ENCODE measurements at places on chromosomes 3 and 15.

DNA sequence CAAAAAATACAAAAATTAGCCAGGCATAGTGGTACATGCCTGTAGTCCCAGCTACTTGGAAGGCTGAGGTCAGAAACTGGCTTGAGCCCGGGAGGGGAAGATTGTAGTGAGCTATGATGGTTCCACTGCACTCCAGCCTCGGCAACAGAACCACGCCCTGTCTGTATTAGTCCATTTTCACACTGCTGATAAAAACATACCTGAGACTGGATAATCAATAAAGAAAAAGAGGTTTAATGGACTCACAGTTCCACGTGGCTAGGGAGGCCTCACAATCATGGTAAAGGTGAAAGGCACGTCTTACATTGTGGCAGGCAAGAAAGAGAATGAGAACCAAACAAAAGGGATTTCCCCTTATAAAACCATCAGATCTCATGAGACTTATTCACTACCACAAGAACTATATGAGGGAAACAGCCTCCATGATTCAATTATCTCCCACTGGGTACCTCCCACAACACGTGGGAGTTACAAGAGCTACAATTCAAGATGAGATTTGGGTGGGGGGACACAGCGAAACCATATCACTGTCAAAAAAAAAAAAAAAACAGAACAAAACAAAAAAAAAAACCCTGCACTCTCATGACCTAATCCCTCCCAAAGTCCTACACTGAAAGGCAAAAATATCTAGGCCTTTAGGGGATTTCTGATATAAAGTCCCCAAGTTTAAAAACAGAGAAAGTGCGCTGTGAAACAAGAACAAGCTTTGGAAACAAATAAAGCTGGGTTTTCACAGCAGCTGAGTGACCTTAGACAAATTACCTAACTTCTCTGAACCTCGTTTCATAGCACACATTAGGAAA, 224.7 kb downstream of the IGSF11 start:
- no peak for DNase-seq

DNA sequence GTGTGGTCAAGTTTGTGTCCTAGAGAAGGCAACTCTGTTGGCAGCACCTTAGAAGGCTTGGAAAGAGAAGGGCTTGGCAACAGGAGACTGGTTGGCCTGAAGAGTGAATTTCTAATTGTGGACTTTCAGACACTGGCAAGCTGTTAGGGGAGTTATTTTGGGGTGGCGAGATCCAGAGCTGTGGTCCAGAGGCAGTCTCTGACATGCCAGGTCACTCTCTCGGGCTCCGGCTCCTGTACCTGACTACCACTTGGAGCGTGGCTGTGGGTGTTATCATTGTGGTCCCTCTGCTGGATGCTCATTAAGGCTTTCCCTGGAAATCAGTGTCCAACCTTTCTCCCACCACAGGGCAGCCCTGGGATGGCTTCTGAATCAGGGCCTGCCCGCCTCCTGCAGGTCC, 209.0 kb downstream of the SLCO3A1 start:
- no peak for DNase-seq

GRCh38 chr15:87959662-87960061, 296.9 kb downstream of the NTRK3 start:
- no peak for DNase-seq

DNA sequence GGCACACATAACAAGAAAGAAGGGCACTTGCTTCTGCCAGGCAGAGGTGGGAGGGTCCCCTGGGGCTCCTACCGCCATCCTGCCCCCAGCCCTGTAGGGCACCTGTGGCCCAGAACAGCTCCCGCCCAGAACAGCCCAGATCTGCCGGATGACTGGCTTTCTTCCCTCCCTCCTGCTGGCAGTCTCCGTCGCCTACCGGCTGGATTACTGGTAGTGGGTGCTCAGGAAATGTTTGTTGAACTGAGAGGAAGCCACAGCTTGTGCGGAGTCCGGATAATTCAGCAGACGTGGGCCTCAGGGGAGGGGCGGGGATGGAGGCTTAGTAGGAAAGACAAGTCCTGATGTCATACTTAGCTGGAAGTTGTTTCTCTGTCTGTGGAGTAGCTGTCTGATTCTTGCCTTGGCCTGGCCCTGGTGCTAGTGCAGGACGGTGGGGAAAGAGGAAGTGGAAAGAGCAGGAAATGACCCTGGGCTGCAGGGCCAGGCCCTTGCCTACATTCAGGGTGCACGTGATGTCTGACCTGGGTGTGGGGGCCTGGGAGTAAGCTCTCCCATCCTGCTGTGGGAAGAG, 6.7 kb downstream of the CCDC9B start:
- no peak for DNase-seq

DNA sequence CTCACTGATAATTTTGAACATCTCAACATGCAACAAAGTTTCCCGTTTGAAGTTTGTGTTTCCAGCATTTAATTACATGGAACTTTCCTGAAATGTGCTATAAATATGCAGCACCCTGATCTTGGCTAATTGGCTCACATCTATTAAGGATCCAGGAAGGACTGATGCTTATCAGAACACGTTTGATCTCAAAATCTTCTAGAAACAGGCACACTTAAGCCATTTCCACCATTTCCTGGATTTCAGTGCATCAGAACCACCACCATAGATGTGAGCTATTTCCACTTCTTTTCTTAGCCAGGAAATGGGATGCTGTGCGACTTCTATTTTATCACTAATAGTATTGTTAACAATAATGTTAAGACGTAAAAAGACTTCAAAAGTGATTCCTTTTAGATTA, 228.9 kb downstream of the FEZF2 start:
- DNase-seq = no peak

DNA sequence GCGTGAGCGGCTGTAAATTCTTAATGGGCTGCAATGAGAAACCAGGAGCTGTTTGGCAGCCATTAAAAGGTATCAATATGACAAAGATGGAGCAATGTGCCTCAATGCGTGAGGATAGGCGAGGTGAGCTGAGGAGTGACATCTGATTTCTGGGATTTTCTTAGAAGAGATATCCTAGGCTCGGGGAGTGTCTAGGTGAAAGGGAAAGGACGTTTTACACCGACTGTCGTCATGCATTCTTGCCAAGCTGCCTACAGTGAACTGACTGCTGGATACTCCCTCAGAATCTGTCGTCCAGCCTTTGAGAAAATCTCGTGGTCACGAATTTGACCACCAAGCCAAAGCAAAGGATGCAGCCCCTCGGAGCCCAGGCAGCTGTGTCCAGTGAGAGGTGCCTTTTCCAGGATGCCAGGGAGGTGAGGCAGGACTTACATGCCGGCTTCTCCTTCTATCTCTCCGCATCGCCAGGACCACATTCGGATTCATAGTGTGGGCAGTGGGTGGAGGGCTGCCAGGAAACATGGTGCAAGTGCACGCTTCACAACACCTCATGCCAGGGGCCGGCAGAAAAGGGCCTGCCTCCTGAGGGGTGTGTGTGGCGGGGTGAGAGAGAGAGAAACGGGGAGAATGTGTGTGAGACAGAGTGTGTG, 80.3 kb upstream of the ABHD17C start:
- no peak for DNase-seq

GRCh38 chr15:74725845-74726773, 781 bp upstream of the CYP1A1 start:
- DNase-seq = no peak

DNA sequence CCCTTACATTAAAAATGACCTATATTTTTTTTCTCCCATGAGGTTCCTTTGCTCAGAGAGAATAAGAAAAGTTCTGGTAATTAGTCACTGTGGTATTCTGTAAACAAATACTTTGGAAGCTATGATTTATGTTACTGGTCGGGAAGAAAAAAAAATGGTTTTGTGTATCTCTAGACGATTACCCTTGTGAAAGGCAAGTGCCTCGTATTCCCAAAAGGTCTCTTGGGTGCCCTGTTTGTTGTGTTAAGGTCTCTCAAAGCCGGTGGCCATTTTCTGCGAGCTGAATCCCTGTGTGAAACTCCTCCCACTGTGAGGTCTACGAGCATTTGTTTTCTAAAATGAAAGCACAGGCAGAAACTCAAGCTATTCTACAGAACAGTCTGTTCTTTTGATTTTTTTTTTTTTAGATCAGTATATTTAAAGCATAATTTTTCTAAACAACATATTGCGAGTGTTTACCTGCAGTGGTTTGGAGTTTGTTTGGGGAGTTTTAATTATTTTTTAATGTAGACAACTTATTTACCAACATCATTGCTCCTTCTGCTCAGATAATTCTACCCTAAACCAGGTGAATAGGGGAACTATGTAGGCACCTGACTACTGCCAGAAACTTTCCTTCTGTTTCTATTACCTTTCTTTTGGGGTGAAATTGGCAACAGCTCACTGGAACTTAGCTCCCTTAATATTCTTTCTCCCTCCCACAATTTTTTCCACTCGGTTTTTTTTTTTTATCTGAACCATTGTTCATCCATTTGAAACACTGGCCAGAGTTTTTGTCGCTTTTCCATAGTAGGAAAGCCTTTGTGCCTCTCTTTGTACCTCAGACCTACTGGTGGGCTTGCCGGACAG, 44.0 kb downstream of the ZBTB38 start:
- DNase-seq = peak; percentile 61

GRCh38 chr3:138082085-138082991, 33.1 kb downstream of the DZIP1L start:
- peak; percentile 72 for DNase-seq

DNA sequence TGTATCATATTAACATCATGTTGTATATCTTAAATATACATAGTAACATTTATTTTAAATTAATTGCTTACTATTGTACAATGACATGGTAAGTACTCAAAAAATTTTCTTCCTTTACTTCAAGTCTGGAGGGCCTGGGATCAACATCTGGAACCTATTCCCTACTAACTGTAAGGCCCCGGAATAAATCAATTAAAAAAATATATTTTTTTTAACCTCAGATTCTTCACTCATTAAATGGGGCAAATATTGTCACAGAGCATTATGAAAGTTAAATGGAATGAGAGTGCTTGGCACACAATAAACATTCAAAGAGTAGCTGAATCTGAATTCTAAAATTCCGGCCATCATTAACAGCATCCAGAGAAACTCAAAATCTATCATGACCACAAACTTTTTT, 16.5 kb downstream of the GSK3B start:
- DNase-seq = peak; percentile 14

DNA sequence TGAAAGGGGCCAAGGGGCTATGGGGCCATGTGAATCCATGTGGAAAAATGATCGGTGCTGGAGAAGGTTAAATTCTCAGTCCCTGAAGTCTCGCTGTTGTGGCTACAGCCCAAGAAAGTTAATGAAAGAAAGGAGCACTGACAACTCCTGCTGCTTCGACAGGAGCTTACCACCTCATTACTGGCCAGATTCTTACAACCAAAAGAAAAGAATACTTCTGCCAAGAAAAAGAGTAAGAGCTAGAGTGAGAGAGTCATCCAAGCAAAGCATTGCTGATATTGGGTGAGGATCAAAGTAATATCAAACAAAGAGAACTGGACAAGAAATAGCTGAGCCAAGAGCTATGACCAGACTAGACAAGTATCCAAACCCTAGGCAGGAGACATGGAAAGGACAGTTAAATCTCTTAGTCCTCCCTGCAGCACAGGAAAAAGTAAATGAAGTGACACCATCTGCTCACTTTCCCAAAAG, 348.4 kb upstream of the PLSCR5 start:
- DNase-seq = no peak

DNA sequence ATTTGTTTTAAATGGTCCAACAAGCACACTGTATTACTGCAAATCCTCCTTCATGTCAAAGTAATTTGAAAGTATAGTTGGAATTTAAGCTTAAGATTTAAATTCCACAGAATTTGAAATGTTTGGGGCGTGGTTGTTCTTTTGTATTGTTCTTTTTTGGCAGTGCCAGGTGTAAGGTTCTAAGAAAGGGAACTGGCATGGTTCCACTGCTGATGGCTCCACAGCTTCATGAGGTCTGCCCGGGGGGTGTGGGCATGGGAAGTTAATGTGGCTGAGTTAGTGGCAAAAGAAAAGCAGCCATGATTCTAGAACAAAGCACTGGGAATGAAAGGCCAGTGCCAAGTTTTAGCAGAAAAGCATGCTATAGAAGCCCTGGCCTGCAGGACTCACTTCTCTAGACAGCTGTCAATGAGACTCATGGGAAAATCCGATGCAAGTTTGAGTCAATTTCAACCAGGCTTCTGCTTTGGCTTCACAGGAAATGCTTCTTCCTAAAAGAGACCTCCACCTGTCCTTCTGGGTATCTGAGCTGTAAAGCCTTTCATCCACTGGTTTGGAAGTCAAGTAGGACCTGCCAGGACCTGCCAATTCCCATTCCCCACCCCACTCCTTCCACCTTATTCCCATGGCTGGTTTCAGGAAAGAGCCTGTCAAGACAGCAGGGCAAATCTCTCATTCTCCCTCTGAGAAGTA, 18.9 kb downstream of the CDCP1 start:
- DNase-seq = no peak

- no peak for DNase-seq
Observed at GRCh38 chr15:29140475-29141307, 128.9 kb downstream of the NSMCE3 start.

DNA sequence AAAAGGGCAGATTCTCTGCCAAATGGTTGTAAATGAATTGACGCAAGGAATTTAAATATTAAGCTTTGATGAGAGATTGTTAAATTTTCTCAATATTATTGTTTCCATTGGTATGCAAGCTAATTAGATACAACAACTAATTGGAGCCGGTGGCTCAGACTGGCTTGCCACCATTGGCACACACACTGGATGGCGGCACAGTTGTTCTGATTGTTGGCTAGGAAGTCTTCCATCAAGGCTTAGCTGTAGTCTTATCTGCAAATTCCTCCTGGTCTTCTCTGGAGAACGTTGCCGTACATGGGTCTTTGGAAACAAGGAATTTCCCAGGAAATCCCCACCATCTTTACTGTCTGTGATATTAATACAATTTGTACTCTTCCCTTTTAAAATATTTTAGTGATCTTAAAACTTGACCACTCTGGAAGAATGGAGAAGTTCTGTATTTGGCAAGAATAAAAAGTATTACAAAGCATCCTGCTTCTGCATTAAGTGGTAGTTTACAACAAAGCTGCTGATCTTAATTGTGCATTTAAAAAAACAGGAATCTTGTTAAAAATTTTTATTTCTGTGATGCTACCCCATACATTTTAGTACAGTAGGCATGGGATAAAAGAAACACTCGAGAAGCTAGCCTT, 126.5 kb downstream of the UBE2E2 start:
- DNase-seq = no peak

- no peak for DNase-seq
Observed at GRCh38 chr3:134644731-134645514, 5.9 kb downstream of the KY start.

DNA sequence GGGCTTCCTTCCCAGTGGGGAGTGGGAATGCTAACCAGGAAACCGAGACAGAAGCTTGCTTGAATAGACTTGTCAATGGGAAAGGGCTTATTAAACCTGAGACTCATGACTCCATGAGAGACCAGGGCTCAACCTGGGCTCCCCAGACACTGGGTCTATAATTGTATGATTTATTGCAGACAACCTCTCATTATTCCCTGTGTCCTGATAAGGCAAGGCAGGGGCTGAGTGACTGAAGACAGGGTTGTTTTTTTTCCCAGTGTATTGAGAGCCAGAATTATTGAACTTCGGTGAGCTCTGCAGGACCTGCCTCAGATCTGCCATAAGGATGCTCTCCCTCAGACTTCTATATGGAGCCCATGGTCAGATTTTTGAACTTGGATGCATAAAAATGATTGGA, 79.5 kb upstream of the KLHL25 start:
- no peak for DNase-seq

DNA sequence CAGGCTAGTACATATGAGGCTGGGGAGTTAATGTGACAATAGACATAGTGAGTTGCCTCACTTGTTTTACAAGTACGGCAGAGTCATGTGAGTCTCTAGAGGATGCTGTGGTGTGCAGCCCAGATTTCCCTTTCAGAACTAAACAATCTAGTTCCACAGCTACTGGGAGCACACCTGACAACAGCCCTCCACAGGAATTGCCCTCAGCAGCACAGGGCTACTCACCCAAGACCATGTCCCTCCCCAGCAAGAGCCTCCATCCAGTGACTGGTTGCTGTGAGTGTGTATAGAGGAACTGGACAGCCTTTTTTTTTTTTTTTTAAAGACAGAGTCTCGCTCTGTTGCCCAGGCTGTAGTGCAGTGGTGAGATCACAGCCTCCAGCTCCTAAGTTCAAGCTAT, 40.2 kb upstream of the UBE2E2 start:
- no peak for DNase-seq

Data from BJ (cell line).